ENCODE measurements at places on chromosomes 11 and 22.
A peak's percentile ranks its signal among the peaks of the same experiment; 100 is the strongest.

DNA sequence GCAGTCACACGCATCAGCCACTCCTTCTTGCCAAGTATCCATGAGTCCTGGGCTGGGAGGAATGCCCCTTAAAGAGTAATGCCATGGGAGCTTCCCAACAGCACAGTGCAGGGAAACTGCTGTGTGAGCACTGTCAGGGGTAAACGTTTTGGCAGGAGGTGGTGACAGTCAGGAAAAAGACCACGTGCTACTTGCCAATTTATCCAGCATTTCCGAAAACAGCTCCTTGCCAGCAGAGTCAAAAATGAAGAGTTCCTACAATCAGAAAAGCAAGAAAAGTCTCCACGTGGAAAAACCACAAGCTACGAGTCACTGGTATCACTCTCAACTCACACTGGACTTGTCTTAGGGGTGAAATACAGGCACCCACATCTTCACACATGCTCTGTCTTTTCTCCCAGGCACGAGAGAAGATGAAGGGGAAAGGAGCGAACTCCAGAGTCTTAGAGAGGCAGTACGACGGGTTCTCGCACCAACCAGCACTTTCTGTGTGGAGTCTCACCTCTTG lies 9.9 kb downstream of the IFT27 start:
- DNase-seq = no peak

DNA sequence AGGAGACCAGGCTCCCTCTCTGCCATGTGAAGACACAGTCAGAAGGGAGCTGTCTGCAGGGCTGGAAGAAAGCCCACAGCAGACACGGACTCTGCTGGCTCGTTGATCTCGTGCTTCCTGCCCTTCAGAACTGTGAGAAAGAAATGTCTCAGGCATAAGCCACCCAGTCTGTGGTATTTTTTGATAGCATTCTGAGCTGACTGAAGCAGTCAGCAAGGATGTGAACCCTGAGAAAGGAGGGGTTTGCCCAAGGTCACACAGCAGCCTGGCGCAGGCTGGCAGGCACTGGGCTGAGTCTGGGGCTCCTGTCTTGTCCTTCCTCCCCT lies 255.1 kb upstream of the B3GAT1 start:
- no peak for DNase-seq

- no peak for DNase-seq
These were observed 28.8 kb upstream of the RRM1 start for GRCh38 chr11:4065601-4066377.

DNA sequence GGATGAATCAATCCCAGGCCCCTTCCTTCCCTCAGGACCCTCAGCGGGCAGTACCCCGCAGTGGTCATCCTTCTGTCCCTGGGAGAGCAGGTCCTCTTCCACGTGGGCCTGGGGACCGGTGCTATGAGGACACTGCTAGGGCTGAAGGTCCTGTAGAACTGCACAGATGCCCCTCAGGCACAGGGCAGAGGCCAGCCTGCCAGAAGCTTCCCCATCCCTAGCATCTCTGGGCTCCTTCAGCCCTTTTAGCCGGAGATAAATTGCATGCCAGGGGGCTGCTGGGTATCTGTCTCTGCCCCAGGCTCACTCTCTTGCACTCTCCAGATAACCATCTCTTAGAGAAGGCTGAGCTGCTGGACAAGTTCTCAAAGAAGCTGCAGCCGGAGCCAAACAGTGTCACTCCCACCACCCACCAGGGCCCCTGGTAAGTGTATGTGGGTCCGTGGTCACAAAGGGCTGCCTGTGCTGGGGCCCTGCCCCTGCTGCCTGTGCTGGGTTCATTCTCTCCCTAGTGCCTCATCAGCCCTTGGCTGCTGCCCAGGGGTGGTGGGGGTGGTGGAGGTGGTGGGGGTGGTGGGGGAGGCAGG lies 2.3 kb downstream of the ATG16L2 start:
- DNase-seq = no peak

GRCh38 chr11:73625696-73626318 lies 20.6 kb upstream of the PLEKHB1 start:
- peak; percentile 61 for DNase-seq

GRCh38 chr11:88405853-88406252 lies 68.3 kb upstream of the CTSC start:
- DNase-seq = no peak

- DNase-seq = no peak
These were observed 134.2 kb downstream of the RBFOX2 start for GRCh38 chr22:35894464-35894878.

GRCh38 chr11:121039971-121040613 lies 16.2 kb downstream of the TBCEL start:
- no peak for DNase-seq

DNA sequence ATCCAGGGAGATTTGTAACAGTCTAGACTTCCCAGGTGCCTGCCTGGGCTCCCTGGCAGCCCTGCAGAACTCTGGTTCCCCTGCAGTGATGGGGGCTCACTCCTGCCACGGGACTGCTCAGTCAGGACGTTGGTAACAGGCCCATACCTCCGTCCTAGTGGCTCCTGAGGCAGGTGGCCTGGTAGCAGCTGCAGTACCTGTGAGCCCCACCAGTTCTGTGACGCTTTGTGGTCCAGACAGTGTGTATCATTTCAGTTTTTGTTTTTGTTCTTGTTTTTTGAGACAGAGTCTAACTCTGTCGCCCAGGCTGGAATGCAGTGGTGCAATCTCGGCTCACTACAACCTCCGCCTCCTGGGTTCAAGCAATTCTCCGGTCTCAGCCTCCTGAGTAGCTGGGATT lies 27.8 kb downstream of the POLR3H start:
- DNase-seq = no peak

Measured in Panc1 (cell line).